ENCODE measurements at places on chromosomes 7 and 10. TPM values are rescaled to one million over a fixed set of nuclear protein-coding genes. Genes with fewer than 3 reads are reported as not detected.

ABCB4 gene
- total RNA-seq = 3.1 TPM

CFAP58 gene
- 1.3 TPM for total RNA-seq

- H3K4me1 ChIP-seq = no peaks in the 10 kb centered on the region
- H3K4me3 ChIP-seq = no peak overlapping the region
- no peaks in the 10 kb centered on the region for H3K27me3 ChIP-seq
Measured at GRCh38 chr7:45901566-45901965, 13.3 kb downstream of the IGFBP1 start.

- H3K27ac ChIP-seq = no peak overlapping the region
- no peaks in the 10 kb centered on the region for H3K4me1 ChIP-seq
- no peak for DNase-seq
Measured at GRCh38 chr10:123584419-123584775, 81.8 kb upstream of the GPR26 start.

DNA sequence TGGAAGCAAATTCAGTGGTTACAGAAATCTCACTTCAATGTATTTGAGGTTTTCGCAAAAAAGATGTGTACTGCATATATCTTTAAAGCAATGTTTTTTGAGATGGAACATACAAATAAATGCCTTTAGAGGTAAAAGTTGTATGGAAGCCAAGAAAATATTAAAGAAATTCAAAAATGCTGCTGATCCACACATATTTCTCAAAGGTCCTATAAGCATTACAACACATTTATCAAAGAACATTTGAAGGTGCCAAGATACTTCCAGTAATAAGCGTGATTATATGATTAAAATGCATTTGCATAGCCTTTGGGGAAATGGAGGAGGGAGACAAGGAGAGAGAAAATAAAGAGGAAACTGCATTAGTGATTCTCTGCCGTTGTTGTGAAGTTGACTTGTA is 260.1 kb downstream of the BICC1 start:
- H3K36me3 ChIP-seq = no peaks in the 10 kb centered on the region
- no peak overlapping the region for H3K4me3 ChIP-seq
- H3K27ac ChIP-seq = no peak overlapping the region
- DNase-seq = no peak
- no peaks in the 10 kb centered on the region for H3K4me1 ChIP-seq

- DNase-seq = no peak
- no peak overlapping the region for H3K27ac ChIP-seq
- no peaks in the 10 kb centered on the region for H3K4me1 ChIP-seq
Measured at GRCh38 chr7:41813286-41813685, 110.4 kb upstream of the INHBA start.

DNA sequence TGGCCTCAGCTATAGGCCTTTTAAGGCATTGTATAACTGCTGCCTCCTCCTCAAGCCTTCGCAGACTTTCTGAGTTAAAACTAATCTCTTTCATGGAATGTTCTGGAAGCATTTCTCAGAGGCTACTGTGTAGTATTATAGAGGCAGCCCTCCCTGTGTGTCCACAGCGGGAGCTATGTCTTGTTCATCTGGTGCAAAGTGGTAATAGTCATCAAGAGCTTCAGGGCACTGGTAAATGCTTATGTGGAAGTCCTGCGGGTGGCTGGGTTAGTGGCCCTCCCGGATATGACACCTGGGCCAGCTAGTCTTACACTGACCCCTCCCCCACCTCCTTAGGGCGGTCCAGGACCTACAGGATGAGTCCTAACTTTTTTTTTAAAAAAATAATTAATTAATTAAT is 2.2 kb upstream of the ABHD11 start:
- H3K27ac ChIP-seq = no peak overlapping the region
- peaks cover 2% of the 10 kb centered on the region for H3K36me3 ChIP-seq
- H3K27me3 ChIP-seq = no peaks in the 10 kb centered on the region
- no peak overlapping the region for H3K4me3 ChIP-seq

GRCh38 chr7:53504914-53505313 is 469.5 kb downstream of the POM121L12 start:
- H3K36me3 ChIP-seq = no peaks in the 10 kb centered on the region
- H3K27ac ChIP-seq = no peak overlapping the region
- no peak overlapping the region for H3K4me3 ChIP-seq

DNA sequence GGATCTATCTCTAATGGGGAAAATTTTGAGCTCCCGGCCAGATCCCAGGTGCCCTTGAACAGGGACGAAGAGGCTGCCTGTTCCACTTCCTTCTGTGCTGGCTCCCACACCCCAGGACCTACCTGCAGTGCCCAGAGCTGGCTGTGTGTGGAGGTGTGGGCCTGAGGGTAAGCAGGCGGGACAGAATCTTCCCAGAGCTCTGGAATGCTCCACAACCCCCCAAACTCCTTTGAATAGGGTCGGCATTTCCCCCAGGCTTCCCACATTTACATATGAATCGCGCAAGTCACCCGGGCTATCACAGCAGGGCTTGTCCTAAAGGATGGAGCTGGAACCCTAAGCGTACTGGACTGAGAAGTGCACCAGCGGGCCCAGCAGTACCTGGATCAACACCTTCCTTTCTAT is 95.9 kb downstream of the DNMBP start:
- H3K27me3 ChIP-seq = no peaks in the 10 kb centered on the region
- DNase-seq = no peak
- H3K36me3 ChIP-seq = no peaks in the 10 kb centered on the region
- no peak overlapping the region for H3K27ac ChIP-seq
- H3K4me1 ChIP-seq = no peaks in the 10 kb centered on the region

- H3K27me3 ChIP-seq = no peaks in the 10 kb centered on the region
- H3K36me3 ChIP-seq = no peaks in the 10 kb centered on the region
- H3K4me3 ChIP-seq = peak overlapping the region; percentile 11
- peaks cover 2% of the 10 kb centered on the region for H3K4me1 ChIP-seq
- DNase-seq = peak; percentile 87
- H3K27ac ChIP-seq = no peak overlapping the region
Measured at GRCh38 chr10:68231106-68231816, 652 bp downstream of the ATOH7 start.

GRCh38 chr10:31757831-31758230 is 170.8 kb downstream of the ARHGAP12 start:
- H3K27ac ChIP-seq = no peak overlapping the region
- no peaks in the 10 kb centered on the region for H3K4me1 ChIP-seq
- H3K4me3 ChIP-seq = no peak overlapping the region
- no peaks in the 10 kb centered on the region for H3K36me3 ChIP-seq
